Activated T-cell treated with anti-CD3 and anti-CD28 coated beads for 24 hours (primary cell): ENCODE measurements at places on chromosomes 5 and 9.

DNA sequence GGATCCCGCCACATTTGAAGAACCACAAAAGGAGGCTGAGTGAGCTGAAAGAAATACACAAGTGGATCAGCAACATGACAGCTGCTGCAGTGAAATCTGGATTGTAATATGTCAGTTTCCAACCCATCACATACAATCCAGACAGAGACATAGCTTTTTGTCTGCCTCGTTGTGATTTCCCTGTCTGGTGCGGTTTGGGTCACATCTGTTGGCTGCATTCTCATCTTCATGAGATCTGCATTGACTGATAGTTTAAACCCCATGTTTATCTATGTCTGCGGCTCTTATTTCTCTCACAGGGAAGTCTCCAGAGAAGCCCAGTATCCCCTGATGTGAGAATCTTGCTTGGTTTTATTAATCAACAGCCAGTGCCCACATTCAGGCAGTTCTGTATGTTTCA, 403.1 kb upstream of the ZNF608 start:
- no peak for DNase-seq

GRCh38 chr5:80141681-80142080, 106.5 kb downstream of the THBS4 start:
- DNase-seq, result no peak

DNA sequence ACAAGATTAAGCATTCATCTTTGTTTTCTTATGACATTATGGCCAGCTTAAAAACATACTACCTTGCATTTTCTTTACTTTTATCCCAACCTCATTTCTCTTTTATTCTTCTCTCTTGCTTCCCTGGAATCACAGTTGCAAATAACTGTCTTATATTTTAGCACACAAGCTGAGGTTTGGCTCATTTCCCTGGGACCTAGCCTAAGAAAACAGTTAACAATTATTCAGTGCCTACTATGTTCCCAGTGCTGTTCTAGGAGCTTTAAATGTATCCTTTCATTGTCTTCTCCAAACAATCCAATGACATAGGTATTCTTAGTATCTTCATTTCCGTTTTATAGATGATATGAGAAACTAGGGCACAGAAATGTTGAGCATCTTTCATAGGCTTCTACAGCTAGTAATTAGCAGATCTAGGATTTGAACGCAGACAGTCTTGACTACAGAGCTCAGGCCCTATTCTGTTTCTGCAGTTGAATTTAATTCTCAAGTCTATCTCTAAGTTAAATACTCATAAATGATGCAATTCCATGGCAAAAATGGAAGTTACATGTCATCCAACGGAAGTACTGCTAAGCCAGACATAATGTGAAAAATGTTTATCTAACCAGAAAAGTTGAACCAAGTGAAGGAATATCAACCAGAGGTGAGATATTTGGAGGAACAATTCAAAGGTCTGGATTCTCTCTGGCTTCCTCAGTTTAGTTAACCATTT, 52.3 kb upstream of the MTAP start:
- no peak for DNase-seq

DNA sequence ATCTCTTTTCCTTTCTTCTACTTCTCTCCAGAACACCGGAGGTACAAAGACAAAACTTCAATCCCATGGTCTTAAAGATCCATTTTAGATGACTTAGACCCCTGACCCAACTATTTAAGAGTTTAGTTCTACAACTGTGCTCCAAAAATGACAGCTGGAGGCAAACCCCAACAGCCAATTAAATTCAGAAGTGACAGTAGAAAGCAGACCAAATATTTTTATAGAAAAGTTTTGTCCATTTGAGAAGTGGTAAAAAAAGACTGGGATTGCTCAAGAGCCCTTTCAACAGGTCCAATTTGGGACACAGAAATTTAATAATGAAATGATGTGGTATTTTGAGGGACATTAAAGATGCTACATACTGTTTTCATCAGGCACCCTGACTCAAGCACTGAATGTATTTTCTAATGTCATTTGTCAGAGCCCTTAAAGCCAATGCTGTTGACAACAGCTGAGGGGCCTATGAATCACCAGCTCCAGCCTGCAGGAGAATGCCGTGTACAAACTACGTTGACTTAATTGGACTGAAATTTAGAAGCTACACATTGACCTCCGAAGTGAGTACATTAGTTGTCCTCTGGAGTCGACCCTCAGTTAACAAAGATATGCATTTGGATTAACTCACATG, 147.5 kb upstream of the PIK3R1 start:
- no peak for DNase-seq

GRCh38 chr9:76567086-76567485, 108.1 kb downstream of the GCNT1 start:
- DNase-seq, result no peak

- DNase-seq, result no peak
Observed at GRCh38 chr5:147177125-147177840, 57.5 kb upstream of the STK32A start.

DNA sequence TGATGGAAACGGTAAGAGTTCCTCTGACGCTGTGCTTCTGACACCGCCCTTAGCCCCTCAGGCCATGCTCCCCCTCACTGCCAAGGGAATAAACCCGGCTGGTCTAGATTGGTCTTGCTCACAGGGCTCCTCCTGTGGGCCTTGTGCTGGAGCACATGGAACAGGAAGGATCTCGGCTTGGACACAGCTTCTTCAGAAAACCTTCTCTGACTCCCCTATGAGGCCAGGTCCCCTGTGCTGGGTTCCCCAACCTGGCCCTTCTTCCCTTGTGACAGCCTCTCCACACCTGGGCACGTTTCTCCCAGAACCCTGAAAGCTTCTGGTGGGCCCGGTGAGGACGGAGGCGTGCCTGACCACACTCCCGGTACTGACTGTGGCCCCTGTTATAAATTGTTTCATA, 8.2 kb downstream of the SPATA31E1 start:
- no peak for DNase-seq

GRCh38 chr9:33437898-33438297, 9.5 kb downstream of the AQP3 start:
- DNase-seq, result no peak

- DNase-seq, result no peak
Observed at GRCh38 chr9:136347472-136348256, 15.9 kb downstream of the DNLZ start.
